ENCODE measurements at places on chromosomes 7 and 10.

DNA sequence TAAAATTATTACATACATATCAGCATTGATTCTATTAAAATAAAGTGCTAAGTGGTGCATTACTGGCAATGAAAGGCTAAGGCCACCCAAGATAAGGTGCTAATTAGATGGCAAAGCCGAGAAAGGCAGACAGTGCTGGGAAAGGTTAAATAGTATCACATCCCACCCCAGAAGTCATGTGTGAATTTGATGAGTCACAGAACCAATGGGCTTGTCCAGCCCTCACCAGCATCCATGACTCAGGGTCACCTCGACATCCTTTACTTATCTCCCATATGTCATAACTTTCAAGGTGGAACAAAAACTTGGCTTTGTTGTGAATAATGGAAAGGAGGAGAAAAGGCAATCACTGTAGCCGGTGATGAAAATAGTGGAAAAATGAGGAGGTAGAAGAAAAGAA, 459.1 kb downstream of the PLXNA4 start:
- H3K27ac ChIP-seq = no peak overlapping the region
- no peaks in the 10 kb centered on the region for H3K27me3 ChIP-seq
- H3K4me1 ChIP-seq = no peaks in the 10 kb centered on the region
- no peak overlapping the region for H3K4me3 ChIP-seq
- no peak for DNase-seq
- no peaks in the 10 kb centered on the region for H3K36me3 ChIP-seq

DNA sequence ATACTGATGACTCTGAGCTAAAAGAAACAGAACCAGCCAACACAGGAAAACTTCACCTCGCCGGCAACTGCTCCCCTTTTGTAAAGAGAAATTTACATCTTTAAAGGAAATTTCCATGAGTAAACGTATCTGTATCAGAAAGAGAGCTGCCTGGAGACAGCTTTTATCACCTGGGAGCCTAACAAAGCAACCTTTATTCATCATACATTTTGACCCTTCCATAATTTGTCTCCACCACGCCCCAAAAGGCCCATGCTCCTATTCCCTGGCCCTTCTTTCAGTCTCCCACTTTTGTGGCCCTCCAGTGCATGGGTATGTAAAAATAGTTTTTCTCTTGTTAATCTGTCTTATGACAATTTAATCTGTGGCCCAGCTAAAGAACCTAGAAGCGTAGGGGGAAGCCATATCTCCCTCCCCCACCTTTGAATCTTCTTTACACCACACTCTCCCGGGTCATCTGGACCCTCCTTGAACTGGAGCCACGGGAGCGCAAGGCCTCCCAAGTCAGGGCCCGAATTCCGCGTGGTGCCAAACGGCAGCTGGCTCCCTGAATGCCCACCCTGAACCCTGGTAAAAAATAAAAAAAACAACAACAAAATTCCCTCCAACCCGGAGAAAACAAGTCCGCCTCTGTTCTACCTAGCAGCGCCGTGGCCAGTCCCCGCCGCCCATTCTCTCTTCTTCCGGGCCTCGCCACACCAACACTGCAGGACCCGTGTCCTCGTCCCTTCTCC, 15.4 kb upstream of the FKBP9 start:
- DNase-seq = no peak
- no peaks in the 10 kb centered on the region for H3K27me3 ChIP-seq
- H3K4me3 ChIP-seq = peak overlapping the region; percentile 86

GRCh38 chr10:124354411-124355382, 64.0 kb downstream of the OAT start:
- peak overlapping the region; percentile 86 for H3K27ac ChIP-seq
- H3K4me3 ChIP-seq = peak overlapping the region; percentile 37
- peak; percentile 95 for DNase-seq
- H3K27me3 ChIP-seq = no peaks in the 10 kb centered on the region
- peaks cover 18% of the 10 kb centered on the region for H3K4me1 ChIP-seq
- no peaks in the 10 kb centered on the region for H3K36me3 ChIP-seq

DNA sequence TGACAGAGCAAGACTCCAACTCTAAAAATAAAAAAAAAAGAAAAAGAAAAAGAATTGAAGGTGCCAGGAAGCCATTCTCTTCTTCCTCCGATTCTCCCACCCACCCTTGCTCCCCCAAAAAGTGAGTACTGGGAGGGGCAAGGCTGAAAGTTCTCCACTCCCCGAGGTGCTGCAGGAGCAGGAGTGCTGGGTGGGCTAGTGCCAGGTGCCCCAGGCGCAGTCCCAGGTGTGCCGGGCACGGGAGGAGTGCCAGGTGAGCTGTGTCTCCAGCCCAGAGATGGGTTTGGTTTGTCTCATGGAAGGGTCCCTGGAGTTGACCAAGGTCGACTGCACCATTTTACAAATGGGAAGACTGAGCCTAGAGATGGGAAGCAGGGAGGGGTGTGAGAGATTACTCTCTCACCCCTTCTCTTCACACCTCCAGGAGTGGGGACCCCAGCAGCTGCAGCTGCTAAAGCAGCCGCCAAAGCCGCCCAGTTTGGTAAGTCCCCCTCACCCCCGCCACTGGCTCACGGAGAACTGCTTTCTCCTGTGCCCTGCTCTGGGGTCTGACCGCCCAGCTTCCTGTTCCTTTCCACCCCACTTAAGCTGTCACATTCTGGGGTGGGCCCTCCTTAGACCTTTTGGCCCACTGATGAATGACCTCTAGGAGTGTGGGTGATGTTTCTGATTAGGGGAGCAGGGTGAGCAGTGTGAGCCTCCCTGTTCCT, 26.2 kb upstream of the LIMK1 start:
- H3K4me3 ChIP-seq = no peak overlapping the region
- H3K27me3 ChIP-seq = no peaks in the 10 kb centered on the region
- H3K27ac ChIP-seq = no peak overlapping the region
- no peaks in the 10 kb centered on the region for H3K4me1 ChIP-seq
- DNase-seq = no peak

- H3K36me3 ChIP-seq = peaks cover 14% of the 10 kb centered on the region
- DNase-seq = no peak
- H3K27ac ChIP-seq = no peak overlapping the region
- no peaks in the 10 kb centered on the region for H3K27me3 ChIP-seq
These were observed 1.9 kb downstream of the DHX32 start for GRCh38 chr10:125878957-125879835.

- no peak overlapping the region for H3K27ac ChIP-seq
- H3K4me3 ChIP-seq = no peak overlapping the region
- peak; percentile 82 for DNase-seq
- peaks cover 8% of the 10 kb centered on the region for H3K4me1 ChIP-seq
These were observed 3.5 kb upstream of the CFAP58 start for GRCh38 chr10:104350127-104350635.

DNA sequence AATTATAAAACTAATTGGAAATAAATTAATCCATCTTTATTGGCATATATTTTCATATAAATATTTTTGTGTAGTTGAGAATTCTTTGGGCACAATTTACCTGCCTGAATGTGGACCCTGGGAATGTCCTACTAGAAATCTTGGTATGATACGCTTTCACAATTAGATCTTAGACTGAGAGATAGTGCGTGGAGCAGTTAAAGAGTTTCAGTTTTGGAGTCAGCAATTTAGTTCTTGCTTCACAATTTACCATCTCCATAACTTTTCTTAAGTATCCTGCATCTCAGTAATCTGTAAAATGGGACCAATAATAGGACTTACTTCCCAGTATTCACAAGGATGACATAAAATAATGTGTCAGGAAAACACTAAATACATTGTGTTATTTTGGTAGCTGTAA, 2.0 kb downstream of the MTPN start:
- H3K36me3 ChIP-seq = peaks cover 6% of the 10 kb centered on the region
- no peak overlapping the region for H3K4me3 ChIP-seq
- H3K27me3 ChIP-seq = no peaks in the 10 kb centered on the region
- no peak overlapping the region for H3K27ac ChIP-seq
- DNase-seq = no peak

DNA sequence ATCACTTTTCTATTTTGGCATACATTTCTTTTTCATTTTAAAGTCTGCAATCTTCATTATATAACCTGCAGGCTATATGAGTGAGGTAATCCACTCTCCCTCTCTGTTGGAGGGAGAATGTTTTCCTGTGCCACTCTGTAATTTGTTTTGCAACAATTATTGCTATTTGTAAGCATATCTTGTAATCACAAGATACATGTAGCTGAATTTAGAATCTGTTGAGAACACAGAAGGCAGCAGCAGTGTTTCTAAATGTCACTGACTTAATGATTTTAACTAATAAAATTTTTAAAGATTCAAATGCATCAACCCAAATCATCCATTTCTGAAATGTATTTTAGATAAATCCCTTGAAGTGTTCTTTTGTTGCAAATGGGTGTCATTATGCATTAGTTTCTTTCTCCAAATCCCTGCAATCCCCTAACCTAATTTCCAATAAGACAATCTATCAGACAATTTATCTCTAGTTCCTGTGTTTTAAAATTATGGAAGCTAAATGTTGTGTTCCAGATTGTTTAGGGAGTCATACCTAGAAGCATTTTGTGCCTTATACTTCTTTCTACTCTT, 19.8 kb upstream of the UMAD1 start:
- H3K36me3 ChIP-seq = no peaks in the 10 kb centered on the region
- no peak overlapping the region for H3K27ac ChIP-seq
- no peaks in the 10 kb centered on the region for H3K4me1 ChIP-seq
- H3K27me3 ChIP-seq = no peaks in the 10 kb centered on the region
- no peak for DNase-seq
- H3K4me3 ChIP-seq = no peak overlapping the region

DNA sequence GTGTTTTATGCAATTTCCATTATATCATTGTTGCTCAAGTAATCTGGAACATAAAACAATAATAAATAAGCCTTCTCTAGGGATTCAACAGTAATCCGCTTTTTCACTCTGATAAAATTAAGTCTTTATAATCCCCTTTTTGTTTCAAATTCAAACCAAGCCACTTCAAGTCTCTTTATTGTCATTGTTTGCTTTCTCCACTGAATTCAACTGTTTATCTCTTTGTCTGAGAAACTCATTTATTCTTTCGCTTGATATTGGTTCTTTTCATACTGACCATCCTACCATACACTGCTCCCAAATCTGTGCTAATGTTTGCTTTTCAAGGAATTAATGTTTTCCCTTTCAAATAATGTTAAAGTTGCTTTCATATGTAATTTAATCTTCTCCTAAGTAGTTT, 550.4 kb upstream of the PCDH15 start:
- no peaks in the 10 kb centered on the region for H3K36me3 ChIP-seq
- no peaks in the 10 kb centered on the region for H3K4me1 ChIP-seq
- H3K4me3 ChIP-seq = no peak overlapping the region

GRCh38 chr7:40551685-40552576, 417.1 kb downstream of the SUGCT start:
- no peaks in the 10 kb centered on the region for H3K27me3 ChIP-seq
- H3K27ac ChIP-seq = no peak overlapping the region
- DNase-seq = peak; percentile 6
- H3K4me3 ChIP-seq = no peak overlapping the region

DNA sequence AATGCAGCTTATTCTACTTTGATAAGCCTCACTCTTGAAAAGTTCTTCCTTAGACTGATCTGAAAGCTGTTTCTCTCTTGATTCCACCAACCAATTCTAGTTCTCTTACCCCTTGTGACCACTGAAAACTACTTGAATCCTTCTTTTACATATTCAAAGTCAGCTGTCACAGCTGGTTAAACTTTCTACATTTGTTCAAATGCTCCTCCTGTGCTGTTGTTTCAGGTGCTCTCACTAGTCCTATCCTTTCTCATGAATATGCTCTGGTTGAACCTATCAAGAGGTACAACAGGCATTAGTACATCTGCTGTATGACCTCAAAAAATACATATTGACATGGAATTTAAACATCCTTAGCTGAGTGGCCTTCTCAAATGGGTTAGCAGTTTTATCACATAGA, 91.5 kb downstream of the MYO3A start:
- no peaks in the 10 kb centered on the region for H3K36me3 ChIP-seq
- no peak overlapping the region for H3K4me3 ChIP-seq
- no peak for DNase-seq
- H3K27ac ChIP-seq = no peak overlapping the region
- no peaks in the 10 kb centered on the region for H3K4me1 ChIP-seq

GRCh38 chr7:150891740-150892139, 39.4 kb downstream of the AOC1 start:
- H3K4me3 ChIP-seq = no peak overlapping the region
- H3K4me1 ChIP-seq = no peaks in the 10 kb centered on the region
- no peaks in the 10 kb centered on the region for H3K36me3 ChIP-seq
- no peak overlapping the region for H3K27ac ChIP-seq

DNA sequence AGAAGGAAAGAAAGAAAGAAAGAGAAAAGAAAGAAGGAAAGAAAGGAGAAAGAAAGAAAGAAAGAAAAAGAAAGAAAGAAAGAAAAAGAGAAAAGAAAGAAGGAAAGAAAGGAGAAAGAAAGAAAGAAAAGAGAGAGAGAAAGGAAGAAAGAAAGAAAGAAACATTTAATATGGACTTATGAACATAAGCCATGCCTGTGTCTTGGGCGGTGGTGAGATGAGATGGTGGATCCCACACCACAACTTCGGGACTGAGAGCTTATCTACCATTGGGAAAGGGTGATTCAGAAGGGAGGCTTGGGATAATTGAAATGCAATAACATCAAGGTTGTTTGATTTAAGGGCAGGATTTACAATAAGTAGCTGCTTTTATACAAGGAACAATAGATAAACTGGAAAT, 843.9 kb upstream of the AUTS2 start:
- H3K4me3 ChIP-seq = no peak overlapping the region
- H3K27me3 ChIP-seq = no peaks in the 10 kb centered on the region
- no peaks in the 10 kb centered on the region for H3K4me1 ChIP-seq

DNA sequence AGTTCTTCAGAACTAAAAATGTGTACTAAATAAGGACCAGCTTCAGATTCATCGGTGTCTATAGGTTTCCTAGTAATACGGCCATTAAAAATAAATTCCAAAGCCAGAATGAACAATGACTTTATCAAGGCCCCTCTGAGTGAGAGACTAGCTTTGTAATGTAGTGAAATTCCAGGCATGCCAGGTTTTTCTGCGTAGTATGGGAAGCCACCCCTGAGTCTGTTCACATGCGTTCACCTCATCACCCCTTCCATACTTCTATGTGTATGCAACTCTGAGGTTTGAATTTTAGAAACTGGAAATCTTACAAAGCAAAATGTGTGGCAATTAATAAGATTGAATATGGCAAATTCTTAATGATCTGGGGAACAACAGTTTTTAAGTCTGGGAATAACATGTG, 24.5 kb downstream of the RNF32 start:
- no peaks in the 10 kb centered on the region for H3K4me1 ChIP-seq
- no peak for DNase-seq
- H3K36me3 ChIP-seq = no peaks in the 10 kb centered on the region
- no peaks in the 10 kb centered on the region for H3K27me3 ChIP-seq
- no peak overlapping the region for H3K4me3 ChIP-seq

GRCh38 chr10:93090619-93091018, 16.9 kb downstream of the CYP26A1 start:
- no peaks in the 10 kb centered on the region for H3K27me3 ChIP-seq
- no peak for DNase-seq
- no peaks in the 10 kb centered on the region for H3K4me1 ChIP-seq
- no peaks in the 10 kb centered on the region for H3K36me3 ChIP-seq
- H3K4me3 ChIP-seq = no peak overlapping the region
- no peak overlapping the region for H3K27ac ChIP-seq
